Activated CD8-positive, alpha-beta T cell treated with anti-CD3 and anti-CD28 coated beads, Interleukin-2, amount 10 ng/mL, durations not matched to agents 7 days and 5 days (primary cell): ENCODE measurements at places on chromosomes 1 and 21. TPM values are rescaled to one million over a fixed set of nuclear protein-coding genes. Genes with fewer than 3 reads are reported as not detected.

- peaks cover 4% of the 10 kb centered on the region for H3K4me1 ChIP-seq
- no peak overlapping the region for H3K4me3 ChIP-seq
- no peak overlapping the region for H3K27ac ChIP-seq
- DNase-seq = no peak
These were observed 1.1 kb downstream of the OBSCN start for GRCh38 chr1:228208831-228209551.

DNA sequence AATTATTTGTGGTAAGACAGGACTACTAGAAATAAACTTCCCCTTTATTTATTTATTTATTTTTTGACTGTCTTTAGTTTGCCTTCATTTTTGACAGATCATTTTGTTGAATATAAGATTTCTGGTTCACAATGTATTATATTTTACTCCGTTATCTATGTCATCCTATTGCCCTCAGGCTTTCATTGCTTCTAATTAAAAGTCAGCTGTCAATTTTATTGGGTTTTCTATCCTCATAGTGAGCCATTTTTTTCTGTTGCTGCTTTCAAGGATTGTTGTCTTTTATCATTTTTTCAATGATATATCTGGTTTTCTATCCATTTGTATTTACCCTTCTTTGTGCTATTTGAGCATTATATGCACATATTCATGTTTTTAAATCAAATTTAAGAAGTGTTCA lies 866.2 kb downstream of the LRRIQ3 start:
- no peak for DNase-seq
- no peak overlapping the region for H3K27ac ChIP-seq
- no peaks in the 10 kb centered on the region for H3K36me3 ChIP-seq
- no peak overlapping the region for H3K4me3 ChIP-seq

DNA sequence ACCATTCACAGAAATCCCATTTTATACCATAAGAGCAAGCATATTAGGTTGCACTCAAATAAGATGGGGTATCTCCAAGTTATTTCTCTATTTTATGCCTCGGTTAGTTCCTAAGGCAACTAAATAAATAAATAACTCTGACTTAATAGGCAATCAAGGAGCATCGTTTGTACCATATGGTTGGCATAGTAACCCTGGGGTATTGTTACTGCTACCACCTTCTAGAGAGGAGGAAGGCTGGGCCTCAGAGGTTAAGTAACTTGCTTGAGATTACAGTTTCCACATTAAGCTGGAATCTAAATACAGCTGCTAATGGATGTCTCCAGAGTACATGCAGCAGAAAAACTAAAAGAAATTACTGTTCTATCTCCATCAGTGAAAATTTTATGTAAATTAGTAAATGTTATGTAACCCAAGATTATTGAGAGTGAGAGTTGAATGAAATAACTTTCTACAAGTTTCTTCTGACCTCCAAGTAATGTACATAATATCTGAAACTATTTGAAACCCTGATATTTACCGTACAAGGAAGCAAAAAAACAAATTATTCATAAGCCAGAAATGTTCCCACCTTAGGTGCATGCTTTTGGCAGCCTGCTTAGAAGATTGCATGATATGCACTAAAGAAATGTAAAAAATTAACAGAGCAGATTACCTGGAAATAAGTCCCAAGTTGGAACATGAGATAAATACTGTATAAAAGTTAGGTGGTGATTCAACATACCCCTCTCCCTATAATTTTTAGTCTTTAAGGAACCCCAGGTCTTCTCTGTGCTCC lies 127.0 kb downstream of the CRB1 start:
- no peak overlapping the region for H3K27ac ChIP-seq
- no peak overlapping the region for H3K4me3 ChIP-seq
- H3K27me3 ChIP-seq = peaks cover 2% of the 10 kb centered on the region
- peaks cover 14% of the 10 kb centered on the region for H3K4me1 ChIP-seq

- H3K27ac ChIP-seq = no peak overlapping the region
- H3K4me1 ChIP-seq = peaks cover 5% of the 10 kb centered on the region
- H3K4me3 ChIP-seq = no peak overlapping the region
These were observed 5.8 kb upstream of the NDUFV3 start for GRCh38 chr21:42887326-42887725.

- no peak for DNase-seq
- H3K4me1 ChIP-seq = no peaks in the 10 kb centered on the region
- H3K36me3 ChIP-seq = no peaks in the 10 kb centered on the region
- no peak overlapping the region for H3K4me3 ChIP-seq
These were observed 2.1 kb downstream of the CNTN2 start for GRCh38 chr1:205045146-205045545.

- no peak overlapping the region for H3K27ac ChIP-seq
- H3K27me3 ChIP-seq = no peaks in the 10 kb centered on the region
- H3K36me3 ChIP-seq = no peaks in the 10 kb centered on the region
- no peak for DNase-seq
- H3K4me1 ChIP-seq = no peaks in the 10 kb centered on the region
These were observed 751.9 kb upstream of the NEGR1 start for GRCh38 chr1:73034271-73034670.

DNA sequence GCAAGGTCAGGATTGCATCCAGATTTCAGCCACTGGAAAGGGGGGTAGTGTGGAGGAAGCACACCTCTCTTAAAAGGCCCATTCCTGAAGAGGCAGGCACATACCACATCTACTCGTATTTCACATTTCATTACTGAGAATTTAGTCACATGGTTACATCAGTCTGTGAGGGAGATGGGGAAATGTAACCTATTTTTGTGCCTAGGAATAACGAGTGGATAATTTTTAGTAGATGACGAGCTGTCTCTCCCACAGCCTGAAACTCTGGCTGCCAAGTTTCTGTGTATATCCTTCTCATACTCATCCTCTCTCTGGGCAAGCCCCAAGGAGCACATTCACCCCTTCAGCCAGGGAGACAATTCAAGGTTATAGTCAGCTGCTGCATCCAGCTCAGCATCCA lies 10.3 kb upstream of the C21orf91 start:
- no peak overlapping the region for H3K4me3 ChIP-seq
- no peak for DNase-seq
- H3K36me3 ChIP-seq = peaks cover 13% of the 10 kb centered on the region
- H3K27me3 ChIP-seq = no peaks in the 10 kb centered on the region
- no peaks in the 10 kb centered on the region for H3K4me1 ChIP-seq
- H3K27ac ChIP-seq = no peak overlapping the region

GRCh38 chr1:32729254-32730046 lies 26.9 kb upstream of the SYNC start:
- no peak for DNase-seq
- H3K27me3 ChIP-seq = peaks cover 5% of the 10 kb centered on the region
- no peaks in the 10 kb centered on the region for H3K36me3 ChIP-seq
- no peak overlapping the region for H3K4me3 ChIP-seq
- peaks cover 17% of the 10 kb centered on the region for H3K4me1 ChIP-seq

- peaks cover 3% of the 10 kb centered on the region for H3K27me3 ChIP-seq
- DNase-seq = no peak
- no peak overlapping the region for H3K27ac ChIP-seq
- H3K4me1 ChIP-seq = no peaks in the 10 kb centered on the region
- no peak overlapping the region for H3K4me3 ChIP-seq
These were observed 161.6 kb upstream of the PTBP2 start for GRCh38 chr1:96559707-96560596.

DNA sequence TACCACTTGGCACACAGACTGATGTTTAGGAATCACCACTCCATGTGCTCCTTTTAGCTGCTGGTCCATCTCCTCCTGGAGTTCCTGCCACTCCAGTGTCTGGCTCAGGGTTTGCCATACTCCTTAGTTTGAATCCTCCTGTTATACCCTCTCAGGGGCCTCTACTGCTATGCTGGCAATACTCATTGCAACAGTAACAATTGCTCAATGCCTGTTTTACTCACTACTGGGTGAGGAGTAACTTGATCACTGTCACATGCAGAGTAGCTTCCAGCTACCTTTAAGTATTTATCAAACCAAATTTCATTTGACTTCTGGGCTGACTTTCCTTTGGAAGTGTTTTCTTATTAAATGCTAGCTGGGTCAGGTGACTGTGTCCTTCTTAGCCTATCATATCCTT lies 107.2 kb upstream of the WLS start:
- H3K4me3 ChIP-seq = no peak overlapping the region
- H3K27ac ChIP-seq = no peak overlapping the region
- no peaks in the 10 kb centered on the region for H3K36me3 ChIP-seq
- DNase-seq = no peak

- no peaks in the 10 kb centered on the region for H3K27me3 ChIP-seq
- H3K36me3 ChIP-seq = no peaks in the 10 kb centered on the region
- H3K4me3 ChIP-seq = no peak overlapping the region
- no peak overlapping the region for H3K27ac ChIP-seq
- no peaks in the 10 kb centered on the region for H3K4me1 ChIP-seq
- DNase-seq = no peak
These were observed 318.5 kb upstream of the DUSP10 start for GRCh38 chr1:222060210-222060916.

The URB2 gene
- total RNA-seq = 17.2 TPM

The NUDT4B gene
- not detected for total RNA-seq

The DENND2D gene
- 275 TPM for total RNA-seq

The AMY2A gene
- not detected for total RNA-seq

The KCNE2 gene
- total RNA-seq = not detected

The S1PR1 gene
- 76.5 TPM for total RNA-seq
